ENCODE measurements at places on chromosomes 3 and 15.

GRCh38 chr15:76903251-76903681 lies 1.9 kb downstream of the SCAPER start:
- DNase-seq, result peak; percentile 23

DNA sequence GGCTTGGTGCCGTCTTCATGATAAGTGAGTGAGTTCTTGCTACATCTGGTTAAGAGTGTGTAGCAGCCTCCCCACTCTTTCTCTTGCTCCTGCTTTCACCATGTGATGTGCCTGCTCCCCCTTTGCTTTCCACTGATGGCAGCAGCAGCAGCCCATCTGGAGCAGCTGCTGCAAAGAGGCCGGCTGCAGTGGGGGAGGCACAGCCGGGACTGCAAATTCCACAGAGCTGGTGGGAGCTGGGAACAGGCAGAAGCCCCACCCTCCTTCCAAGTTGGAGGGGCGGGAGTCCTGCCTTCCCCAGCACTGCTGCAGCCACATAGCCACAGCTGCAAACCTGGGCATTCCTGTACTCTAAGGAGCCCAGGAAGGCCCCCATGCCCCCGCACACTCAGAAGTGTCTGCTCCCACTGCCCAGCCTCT lies 62.8 kb upstream of the IMPG2 start:
- no peak for DNase-seq

GRCh38 chr3:134709561-134710312 lies 58.9 kb upstream of the KY start:
- no peak for DNase-seq

GRCh38 chr15:71390096-71390495 lies 274.8 kb downstream of the THSD4 start:
- no peak for DNase-seq

GRCh38 chr3:111227216-111227615 lies 155.6 kb downstream of the NECTIN3 start:
- DNase-seq, result no peak

DNA sequence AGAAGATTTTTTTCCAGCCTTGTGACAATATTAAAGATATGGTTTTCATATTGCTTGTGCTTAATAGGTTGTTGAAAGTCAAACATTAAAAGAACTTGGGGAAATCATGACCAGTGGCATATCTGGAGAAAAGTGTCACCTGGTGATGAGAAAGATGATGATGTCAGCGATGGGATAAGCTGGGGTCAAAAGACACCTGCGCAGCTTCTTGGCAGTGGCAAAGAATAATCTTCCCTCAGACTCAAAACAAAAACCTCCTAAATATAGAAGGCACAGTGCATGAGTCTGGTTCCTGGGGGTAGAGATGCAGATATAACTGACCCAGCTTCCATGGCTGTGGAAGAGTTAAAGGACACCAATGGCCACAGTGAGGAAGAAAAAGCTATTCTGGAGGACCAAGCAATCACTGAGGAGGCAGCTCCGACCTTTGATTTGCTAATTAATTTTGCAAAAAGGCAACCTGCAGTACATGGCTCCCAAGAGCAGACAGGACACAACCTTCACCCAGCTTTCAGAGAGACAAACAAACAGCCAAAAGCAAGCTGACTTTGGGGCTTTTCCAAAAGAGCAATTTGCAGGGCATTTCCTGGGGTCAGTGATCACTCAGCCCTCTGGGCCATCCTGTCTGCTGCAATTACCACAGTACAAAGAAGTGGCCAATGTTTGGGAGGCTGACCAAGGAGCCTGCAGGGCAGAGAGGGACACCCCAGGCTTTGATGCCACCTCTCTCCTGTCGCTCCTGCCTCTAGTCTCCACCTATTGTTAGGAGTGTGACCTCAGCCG lies 17.6 kb upstream of the SEMA5B start:
- DNase-seq, result no peak

All from putamen (tissue), 1 donor.